ENCODE measurements at places on chromosomes 1 and 21.

- H3K4me3 ChIP-seq, result no peak overlapping the region
- peaks cover 22% of the 10 kb centered on the region for H3K27me3 ChIP-seq
- DNase-seq, result no peak
Observed at GRCh38 chr1:85584923-85585322, 4.4 kb downstream of the CCN1 start.

DNA sequence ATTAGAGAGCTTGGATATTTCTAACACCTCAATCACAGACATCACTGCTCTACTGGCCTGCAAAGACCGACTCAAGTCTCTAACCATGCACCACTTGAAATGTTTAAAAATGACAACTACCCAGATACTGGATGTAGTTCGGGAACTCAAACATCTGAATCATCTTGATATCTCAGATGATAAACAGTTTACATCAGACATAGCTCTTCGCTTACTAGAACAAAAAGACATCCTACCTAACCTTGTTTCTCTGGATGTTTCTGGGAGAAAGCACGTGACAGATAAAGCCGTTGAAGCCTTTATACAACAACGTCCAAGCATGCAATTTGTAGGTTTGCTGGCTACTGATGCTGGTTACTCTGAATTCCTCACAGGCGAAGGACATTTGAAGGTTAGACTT is 45.1 kb downstream of the ZYG11B start:
- H3K4me3 ChIP-seq, result no peak overlapping the region
- peaks cover 47% of the 10 kb centered on the region for H3K36me3 ChIP-seq
- no peaks in the 10 kb centered on the region for H3K4me1 ChIP-seq
- no peaks in the 10 kb centered on the region for H3K27me3 ChIP-seq
- DNase-seq, result no peak
- no peak overlapping the region for H3K27ac ChIP-seq

DNA sequence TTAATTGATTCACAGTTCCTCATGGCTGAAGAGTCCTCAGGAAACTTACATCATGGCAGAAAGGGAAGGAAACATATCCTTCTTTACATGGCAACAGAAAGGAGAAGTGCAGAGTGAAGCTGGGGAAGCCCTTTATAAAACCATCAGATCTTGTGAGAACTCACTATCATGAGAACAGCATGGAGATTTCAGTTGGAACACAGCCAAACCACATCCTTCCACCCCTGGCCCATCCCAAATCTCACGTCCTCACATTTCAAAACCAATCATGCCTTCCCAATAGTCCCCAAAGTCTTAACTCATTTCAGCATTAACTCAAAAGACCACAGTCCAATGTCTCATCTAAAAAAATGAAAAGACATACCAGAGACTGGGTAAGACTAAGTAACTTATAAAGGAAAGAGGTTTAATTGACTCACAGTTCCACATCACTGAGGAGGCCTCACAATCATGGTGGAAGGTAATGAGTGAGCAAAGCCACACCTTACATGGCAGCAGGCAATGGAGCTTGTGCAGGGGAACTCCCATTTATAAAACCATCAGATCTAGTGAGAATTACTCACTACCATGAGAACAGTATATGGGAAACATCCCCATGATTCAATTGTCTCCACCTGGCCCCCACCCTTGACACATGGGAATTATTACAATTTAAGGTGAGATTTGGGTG is 105.2 kb downstream of the MRPL39 start:
- H3K27me3 ChIP-seq, result no peaks in the 10 kb centered on the region
- DNase-seq, result no peak
- H3K36me3 ChIP-seq, result no peaks in the 10 kb centered on the region
- H3K4me1 ChIP-seq, result no peaks in the 10 kb centered on the region
- H3K4me3 ChIP-seq, result no peak overlapping the region

DNA sequence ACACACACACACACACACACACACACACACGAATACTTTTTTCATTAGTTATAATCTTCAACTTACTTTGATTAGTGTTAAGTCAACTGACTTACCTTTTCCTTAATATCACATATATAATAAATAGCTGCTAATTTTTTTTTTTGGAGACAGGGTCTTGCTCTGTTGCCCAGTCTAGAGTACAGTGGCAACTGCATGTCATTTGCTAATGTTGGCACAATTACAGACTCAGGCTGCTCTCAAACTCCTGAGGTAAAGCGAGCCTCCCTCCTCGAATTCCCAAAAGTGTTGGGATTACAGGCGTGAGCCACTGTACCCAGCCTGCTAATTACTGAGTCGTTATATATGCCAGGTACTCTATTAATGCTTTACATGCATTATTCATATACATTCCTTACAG is 20.8 kb upstream of the TAL1 start:
- H3K27me3 ChIP-seq, result no peaks in the 10 kb centered on the region
- H3K36me3 ChIP-seq, result peaks cover 8% of the 10 kb centered on the region
- no peak overlapping the region for H3K4me3 ChIP-seq
- DNase-seq, result no peak
- no peaks in the 10 kb centered on the region for H3K4me1 ChIP-seq

- no peak for DNase-seq
- no peaks in the 10 kb centered on the region for H3K4me1 ChIP-seq
- no peak overlapping the region for H3K4me3 ChIP-seq
- no peaks in the 10 kb centered on the region for H3K27me3 ChIP-seq
Observed at GRCh38 chr1:79519084-79519760, 512.7 kb upstream of the ADGRL4 start.

GRCh38 chr1:37070126-37070525 is 35.8 kb upstream of the GRIK3 start:
- H3K4me3 ChIP-seq, result no peak overlapping the region
- no peaks in the 10 kb centered on the region for H3K36me3 ChIP-seq
- H3K4me1 ChIP-seq, result no peaks in the 10 kb centered on the region
- no peak for DNase-seq
- peaks cover 50% of the 10 kb centered on the region for H3K27me3 ChIP-seq

DNA sequence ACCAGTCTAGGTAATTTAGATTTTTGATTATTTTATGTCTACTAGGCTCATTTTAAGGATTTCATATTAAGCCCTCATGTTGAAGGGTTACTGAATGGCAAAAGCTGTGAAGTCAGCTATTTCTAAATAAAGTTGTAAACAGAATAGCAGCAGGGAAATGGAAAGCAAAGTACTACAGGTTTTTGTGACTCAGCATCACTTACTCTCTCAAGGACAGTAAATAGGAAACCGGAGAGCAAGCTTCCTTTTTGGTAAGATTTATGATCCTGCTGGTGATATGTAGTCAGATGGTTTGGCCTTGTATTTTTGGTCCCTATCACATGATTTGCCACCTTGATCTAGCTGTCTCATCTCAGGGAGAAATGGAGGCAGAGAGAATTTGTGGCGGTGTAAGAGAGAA is 226.0 kb downstream of the RPS6KC1 start:
- no peaks in the 10 kb centered on the region for H3K36me3 ChIP-seq
- no peaks in the 10 kb centered on the region for H3K4me1 ChIP-seq
- H3K4me3 ChIP-seq, result no peak overlapping the region
- no peaks in the 10 kb centered on the region for H3K27me3 ChIP-seq
- no peak overlapping the region for H3K27ac ChIP-seq
- DNase-seq, result no peak

GRCh38 chr1:115748401-115749150 is 19.9 kb downstream of the CASQ2 start:
- H3K27me3 ChIP-seq, result no peaks in the 10 kb centered on the region
- no peak overlapping the region for H3K4me3 ChIP-seq
- no peak overlapping the region for H3K27ac ChIP-seq
- no peaks in the 10 kb centered on the region for H3K36me3 ChIP-seq
- DNase-seq, result no peak

GRCh38 chr1:9836632-9836960 is 12.8 kb upstream of the CLSTN1 start:
- no peak overlapping the region for H3K27ac ChIP-seq
- peaks cover 5% of the 10 kb centered on the region for H3K4me1 ChIP-seq
- no peak overlapping the region for H3K4me3 ChIP-seq

DNA sequence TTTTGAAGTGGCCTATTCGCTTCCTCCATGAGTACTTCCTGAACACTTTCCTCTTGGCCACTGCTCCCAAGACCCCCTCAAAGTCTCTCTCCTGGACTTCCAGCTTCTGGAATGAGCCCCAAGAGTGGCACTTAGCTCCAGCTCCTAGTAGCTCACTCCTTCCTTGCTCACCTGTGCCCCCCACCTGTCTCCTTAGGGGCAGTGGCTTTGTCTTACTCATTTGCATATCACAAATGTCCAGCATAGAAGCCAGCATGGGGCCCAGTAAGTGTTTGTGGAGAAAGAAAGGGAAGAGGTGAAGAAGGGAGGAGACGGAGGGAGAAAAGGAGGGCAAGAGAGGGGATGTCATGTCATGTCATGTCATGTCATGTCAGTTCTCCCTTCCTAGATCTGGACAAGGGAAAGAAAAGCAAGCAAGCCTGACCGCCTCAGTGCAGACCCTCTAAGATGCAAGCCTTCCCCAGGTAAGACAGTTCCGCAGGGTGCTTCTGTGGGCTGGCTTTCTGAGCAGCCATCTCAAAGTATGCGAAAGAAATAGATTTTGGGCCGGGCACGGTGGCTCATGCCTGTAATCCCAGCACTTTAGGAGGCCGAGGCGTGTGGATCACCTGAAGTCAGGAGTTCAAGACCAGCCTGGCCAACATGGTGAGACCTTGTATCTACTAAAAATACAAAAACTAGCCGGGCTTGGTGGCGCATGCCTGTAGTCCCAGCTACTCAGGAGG is 6.9 kb upstream of the MX1 start:
- H3K4me1 ChIP-seq, result peaks cover 38% of the 10 kb centered on the region
- H3K36me3 ChIP-seq, result no peaks in the 10 kb centered on the region
- no peaks in the 10 kb centered on the region for H3K27me3 ChIP-seq
- no peak overlapping the region for H3K27ac ChIP-seq

- no peaks in the 10 kb centered on the region for H3K27me3 ChIP-seq
- H3K4me1 ChIP-seq, result peaks cover 45% of the 10 kb centered on the region
- no peaks in the 10 kb centered on the region for H3K36me3 ChIP-seq
- DNase-seq, result peak; percentile 77
Observed at GRCh38 chr1:228081578-228082213, 812 bp upstream of the ARF1 start.

- no peak overlapping the region for H3K27ac ChIP-seq
- no peaks in the 10 kb centered on the region for H3K4me1 ChIP-seq
- DNase-seq, result no peak
- H3K4me3 ChIP-seq, result no peak overlapping the region
- H3K36me3 ChIP-seq, result no peaks in the 10 kb centered on the region
- H3K27me3 ChIP-seq, result no peaks in the 10 kb centered on the region
Observed at GRCh38 chr1:48870596-48870995, 93.9 kb upstream of the BEND5 start.

DNA sequence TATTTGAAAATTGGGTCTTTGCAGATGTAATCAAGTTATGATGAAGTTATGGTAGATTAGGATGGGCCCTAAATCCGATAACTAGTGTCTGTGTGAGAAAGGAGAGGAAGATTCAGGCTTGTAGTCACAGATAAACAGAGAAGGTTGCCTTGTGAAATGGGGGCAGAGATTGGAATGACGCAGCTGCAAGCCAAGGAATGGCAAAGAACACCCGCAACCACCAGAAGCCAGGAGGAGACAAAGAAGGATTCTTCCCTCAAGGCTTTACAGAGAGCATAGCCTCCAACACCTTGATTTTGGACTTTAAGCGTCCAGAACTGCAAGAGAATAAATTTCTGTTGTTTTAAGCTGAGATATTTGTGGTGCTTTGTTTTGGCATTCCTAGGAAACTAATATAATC is 35.4 kb upstream of the COL24A1 start:
- H3K4me1 ChIP-seq, result peaks cover 3% of the 10 kb centered on the region
- H3K27ac ChIP-seq, result no peak overlapping the region
- DNase-seq, result no peak
- no peak overlapping the region for H3K4me3 ChIP-seq
- no peaks in the 10 kb centered on the region for H3K36me3 ChIP-seq

GRCh38 chr1:9213956-9214355 is 20.6 kb upstream of the H6PD start:
- H3K36me3 ChIP-seq, result no peaks in the 10 kb centered on the region
- H3K4me1 ChIP-seq, result no peaks in the 10 kb centered on the region
- no peaks in the 10 kb centered on the region for H3K27me3 ChIP-seq

DNA sequence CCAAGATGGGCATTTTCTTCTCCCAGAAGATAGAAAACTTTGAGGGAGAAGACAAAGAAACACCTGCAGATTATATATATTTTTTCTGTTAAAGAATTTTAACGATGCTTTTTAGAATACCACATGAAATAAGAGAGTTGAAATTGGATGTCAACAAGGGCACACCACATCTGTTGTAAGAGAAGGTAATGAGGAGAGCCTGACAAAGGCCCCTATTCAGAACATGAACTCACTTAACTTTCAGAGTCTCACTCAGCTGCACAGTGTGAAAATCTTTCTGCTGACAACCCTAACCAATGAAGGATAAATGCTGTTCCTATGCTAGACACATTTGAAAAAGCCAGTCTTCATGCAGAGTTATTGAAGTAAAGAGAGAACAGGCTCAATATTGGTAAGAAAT is 7.3 kb downstream of the KRTAP22-2 start:
- DNase-seq, result no peak
- H3K27ac ChIP-seq, result no peak overlapping the region
- no peak overlapping the region for H3K4me3 ChIP-seq
- no peaks in the 10 kb centered on the region for H3K36me3 ChIP-seq
- no peaks in the 10 kb centered on the region for H3K27me3 ChIP-seq
- no peaks in the 10 kb centered on the region for H3K4me1 ChIP-seq

DNA sequence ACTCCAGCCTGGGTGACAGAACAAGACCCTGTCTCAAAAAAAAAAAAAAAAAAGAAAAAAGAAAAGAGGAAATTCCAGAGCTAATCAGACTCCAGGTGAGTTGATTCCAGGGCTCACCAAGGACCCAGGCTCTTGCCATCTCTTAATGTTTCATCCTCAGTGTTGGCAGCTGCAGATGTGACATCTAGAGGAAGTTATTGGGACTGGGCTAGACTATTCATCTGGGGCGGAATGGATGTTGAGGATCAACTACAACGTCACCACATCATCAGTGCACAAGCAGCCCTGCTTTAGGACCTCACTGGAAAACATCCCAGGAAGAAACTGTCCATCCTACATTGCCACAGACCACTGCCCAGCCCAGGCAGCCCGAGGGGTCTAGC is 28.6 kb upstream of the PARP1 start:
- no peaks in the 10 kb centered on the region for H3K4me1 ChIP-seq
- DNase-seq, result no peak
- H3K36me3 ChIP-seq, result no peaks in the 10 kb centered on the region
- H3K27ac ChIP-seq, result no peak overlapping the region
- no peak overlapping the region for H3K4me3 ChIP-seq
- peaks cover 6% of the 10 kb centered on the region for H3K27me3 ChIP-seq

GRCh38 chr1:114702737-114703136 is 7.4 kb upstream of the AMPD1 start:
- no peaks in the 10 kb centered on the region for H3K27me3 ChIP-seq
- no peak overlapping the region for H3K27ac ChIP-seq
- peaks cover 26% of the 10 kb centered on the region for H3K36me3 ChIP-seq
- H3K4me3 ChIP-seq, result no peak overlapping the region
- DNase-seq, result no peak
- H3K4me1 ChIP-seq, result no peaks in the 10 kb centered on the region

GRCh38 chr1:35932158-35932636 is 1.3 kb downstream of the AGO3 start:
- H3K27me3 ChIP-seq, result no peaks in the 10 kb centered on the region
- H3K4me1 ChIP-seq, result peaks cover 60% of the 10 kb centered on the region
- no peak for DNase-seq
- H3K36me3 ChIP-seq, result no peaks in the 10 kb centered on the region
- peak overlapping the region; percentile 97 for H3K27ac ChIP-seq
